Left hindlimb (tissue), 1 donor: ENCODE measurements at places on chromosomes 3 and 15.

GRCh38 chr3:185988816-185989175, 51.0 kb upstream of the TRA2B start:
- DNase-seq, result no peak

DNA sequence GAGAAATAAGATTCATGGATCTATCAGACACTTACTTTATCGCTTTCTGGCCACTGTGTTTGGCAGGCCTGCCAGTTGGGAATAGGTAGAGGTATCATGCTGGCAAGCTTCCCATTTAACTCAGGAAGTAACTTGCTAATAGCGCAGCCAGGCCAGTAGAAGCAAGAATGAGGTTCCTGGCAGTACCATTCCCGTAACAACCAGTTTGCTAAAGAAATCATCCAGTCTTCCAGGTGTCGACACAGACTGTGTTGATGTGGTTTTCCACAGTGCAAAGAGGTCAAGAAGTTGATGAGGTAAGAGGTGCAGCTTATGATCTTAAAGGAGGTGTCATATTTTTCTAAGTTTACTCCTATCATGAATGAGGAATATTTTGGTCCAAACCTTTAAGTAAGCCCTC, 46.2 kb downstream of the DPH6 start:
- DNase-seq, result no peak

DNA sequence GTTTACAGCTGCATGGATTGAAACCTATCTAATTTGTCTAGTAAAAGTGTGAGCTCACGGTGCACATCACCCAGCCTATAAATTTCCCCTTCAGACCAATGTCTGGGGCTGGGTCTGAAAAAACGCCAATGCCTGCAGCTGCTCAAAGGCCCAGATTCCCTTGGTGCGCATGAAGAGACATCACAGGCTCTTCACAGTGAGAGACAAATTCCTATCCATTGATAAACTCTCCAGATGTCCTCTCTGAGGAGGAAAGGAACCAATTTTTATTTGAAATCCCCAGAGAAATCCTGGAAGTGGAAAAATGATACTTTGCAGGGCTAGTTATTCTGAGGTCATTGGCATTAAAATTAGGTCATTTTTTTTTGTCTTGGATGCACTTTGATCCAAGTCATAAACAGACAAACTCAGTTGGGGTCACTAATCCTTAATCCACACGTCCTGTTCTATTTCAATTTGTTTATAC, 360.5 kb downstream of the EPHA3 start:
- peak; percentile 71 for DNase-seq

DNA sequence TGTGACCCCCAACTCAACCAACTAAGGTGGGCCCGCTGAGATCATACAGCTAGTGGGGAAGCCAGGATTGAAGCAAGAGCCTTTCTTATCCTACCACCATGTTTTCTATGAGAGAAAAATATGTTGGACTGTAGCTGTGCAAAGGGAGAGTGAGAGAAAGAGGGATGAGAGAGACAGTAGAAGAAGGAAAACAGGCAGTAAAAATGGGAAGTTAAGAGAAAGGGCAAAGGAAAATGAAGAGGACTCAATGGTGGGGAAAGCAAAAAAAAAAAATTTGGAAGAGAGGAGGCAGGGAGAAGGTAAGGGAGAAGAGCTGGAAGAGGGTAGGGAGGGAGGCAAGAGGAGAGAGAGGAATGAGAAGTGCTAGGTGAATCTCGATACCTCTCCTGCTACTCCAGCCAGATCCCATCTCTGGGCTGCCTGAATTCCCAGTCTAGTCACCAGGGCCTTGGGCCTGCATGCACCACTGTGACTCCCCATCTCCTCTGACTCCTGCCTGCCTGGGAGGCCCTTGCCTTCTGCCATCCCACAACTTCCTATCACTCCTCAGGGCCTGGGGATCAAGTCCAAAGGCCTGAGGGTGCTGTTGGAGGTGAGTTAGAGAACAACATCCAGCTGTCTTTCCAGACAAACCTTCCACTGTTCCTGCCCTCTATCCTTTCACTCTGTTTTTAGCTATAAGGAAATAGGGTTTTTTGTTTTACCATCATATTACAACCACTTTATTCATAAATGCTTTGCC, 15.7 kb downstream of the FAM81A start:
- no peak for DNase-seq

GRCh38 chr15:50344006-50344464, 11.0 kb downstream of the GABPB1 start:
- DNase-seq, result no peak

DNA sequence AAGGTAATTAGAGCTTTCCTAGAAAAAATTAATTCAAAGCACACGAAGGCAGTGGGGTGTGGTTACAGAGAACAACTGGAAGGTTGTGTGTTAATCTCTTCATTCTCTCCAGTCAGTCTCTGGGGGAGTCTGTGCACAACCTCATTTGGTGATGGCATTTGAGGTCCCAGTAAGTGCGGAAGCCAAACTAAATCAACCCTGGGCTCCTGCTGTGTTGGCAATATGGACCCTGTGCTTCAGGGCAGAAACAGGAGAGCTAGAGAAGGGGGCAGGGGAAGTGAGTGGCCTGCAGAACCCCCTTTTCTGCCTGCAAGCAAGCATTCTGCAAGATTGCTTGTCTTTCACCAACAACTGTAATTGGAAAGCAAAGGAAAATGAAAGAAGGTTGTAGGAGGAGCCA, 195.9 kb upstream of the ST8SIA2 start:
- no peak for DNase-seq

GRCh38 chr3:130929804-130930203, 35.9 kb downstream of the ATP2C1 start:
- no peak for DNase-seq

GRCh38 chr3:39388741-39389248, 5.6 kb downstream of the SLC25A38 start:
- DNase-seq, result no peak

- DNase-seq, result no peak
Measured at GRCh38 chr3:167520266-167521005, 46.6 kb upstream of the SERPINI2 start.

- DNase-seq, result peak; percentile 60
Measured at GRCh38 chr3:126926684-126927400, 56.1 kb upstream of the PLXNA1 start.

DNA sequence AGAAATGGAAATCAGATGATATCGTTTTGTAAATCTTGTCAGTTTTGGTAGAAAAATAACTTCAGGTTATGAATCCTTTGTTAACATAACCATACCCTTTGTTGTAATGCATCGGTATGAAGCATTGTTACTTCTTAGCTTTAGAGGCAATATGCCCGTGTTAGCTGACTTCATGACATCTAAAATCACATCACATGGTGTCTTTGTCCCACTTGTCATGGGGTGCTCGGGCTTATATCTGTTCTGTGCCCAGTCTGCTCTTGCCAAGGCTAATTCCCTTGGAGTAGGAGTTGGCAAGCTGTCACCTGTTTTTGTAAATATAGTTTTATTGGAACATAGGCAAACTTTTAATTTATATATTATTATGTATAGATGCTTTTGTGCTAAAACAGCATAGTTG, 39.6 kb downstream of the SLC25A26 start:
- DNase-seq, result no peak

GRCh38 chr3:120160050-120160449, 65.8 kb upstream of the GSK3B start:
- no peak for DNase-seq

- DNase-seq, result no peak
Measured at GRCh38 chr3:87136066-87136596, 91.0 kb upstream of the CHMP2B start.

DNA sequence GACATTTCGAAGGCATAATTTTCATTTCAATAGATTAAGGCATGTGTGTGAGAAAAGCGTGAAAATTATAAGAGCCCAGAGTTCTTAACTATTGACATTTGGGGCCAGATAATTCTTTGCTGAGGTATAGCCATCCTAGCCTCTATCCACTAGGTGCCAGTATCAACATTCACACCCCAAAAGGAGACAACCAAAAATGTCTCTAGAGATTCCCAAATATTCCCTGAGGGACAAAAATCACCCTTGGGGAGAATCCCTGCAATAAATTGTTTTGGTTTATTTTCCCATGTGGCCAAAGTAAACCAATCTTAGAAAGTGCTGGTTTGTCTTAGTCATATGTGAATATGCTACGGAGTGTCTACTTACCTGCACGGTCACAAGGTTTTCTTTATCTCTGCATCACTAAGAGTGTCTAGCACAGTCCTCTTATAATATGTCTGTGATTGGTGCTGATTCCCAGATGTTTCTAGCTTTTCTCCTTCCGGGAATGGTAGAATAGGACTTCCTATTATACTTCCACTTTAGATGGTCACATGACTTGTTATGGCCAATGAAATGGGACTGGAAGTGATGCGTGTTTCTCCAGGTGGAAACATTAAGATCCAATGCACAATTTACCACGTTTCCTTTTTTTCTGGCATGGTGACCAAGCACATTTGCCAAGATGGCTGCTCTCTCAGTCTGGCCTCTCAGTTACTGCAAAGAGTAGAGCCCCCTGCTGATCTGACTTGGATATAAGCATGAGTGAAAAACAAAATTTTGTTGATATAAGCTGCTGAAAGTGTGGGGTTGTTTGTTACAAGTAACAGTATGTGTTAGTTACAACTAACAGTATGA, 8.0 kb upstream of the KBTBD8 start:
- DNase-seq, result no peak

DNA sequence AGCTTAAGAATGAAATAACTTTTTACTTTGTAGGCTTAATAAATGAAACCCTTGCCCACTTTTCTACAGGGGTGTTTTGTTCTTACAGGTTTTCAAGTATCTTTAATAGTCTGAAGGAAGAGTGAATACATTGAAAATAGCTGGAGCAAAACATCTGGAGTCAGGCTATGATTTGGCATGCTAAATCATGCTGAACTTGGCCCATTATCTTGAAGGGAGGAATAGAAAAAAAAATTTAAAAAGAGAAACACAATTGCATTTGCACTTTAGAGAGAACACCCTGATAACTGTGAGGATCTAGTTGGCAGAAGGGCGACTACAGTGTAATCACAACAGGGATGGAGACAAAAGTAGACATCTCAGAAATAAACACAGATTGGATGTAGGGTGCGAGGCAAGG, 1.8 kb upstream of the IQGAP1 start:
- DNase-seq, result no peak

DNA sequence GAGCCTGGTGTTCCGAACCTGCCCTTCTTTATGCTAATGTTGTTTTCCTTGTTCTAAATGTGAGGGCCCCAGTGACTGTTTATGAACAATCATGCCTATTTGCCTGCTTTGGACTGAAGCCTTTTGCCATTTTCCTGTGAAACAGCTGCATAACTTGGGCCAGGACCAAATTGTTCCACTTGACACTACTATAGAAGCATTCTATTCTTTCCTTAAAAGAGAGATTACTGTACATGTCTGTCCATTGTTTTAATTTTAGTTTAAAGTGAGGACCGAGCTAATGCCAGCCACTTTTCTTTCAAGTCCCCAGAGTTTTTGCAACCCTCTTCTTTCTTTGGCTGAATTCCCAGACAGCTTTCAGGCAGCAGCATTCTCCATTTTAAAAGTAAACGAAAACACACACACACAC, 980.3 kb downstream of the CADM2 start:
- no peak for DNase-seq

GRCh38 chr3:175108613-175109151, 249.5 kb downstream of the NAALADL2 start:
- no peak for DNase-seq

DNA sequence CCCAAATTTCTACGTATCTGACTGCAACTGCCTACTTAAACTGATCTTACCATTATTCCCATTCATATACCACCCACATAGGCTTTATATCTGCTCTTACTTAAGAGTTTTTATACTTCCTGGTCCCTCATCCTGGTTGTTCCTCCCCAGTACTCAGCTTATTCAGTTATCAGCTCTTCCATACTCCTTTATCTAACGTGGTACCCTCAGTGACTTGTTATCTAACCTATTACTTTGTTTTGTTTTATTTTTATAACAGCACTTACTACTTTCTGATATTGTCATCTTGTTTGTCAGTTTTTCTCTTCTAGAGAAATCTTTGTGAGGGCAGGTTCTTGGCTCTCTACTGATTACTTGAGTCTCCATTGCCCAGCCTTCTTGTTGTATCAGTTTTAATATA, 100.6 kb downstream of the ZNF609 start:
- no peak for DNase-seq

GRCh38 chr3:71851878-71852277, 66.9 kb upstream of the PROK2 start:
- no peak for DNase-seq

DNA sequence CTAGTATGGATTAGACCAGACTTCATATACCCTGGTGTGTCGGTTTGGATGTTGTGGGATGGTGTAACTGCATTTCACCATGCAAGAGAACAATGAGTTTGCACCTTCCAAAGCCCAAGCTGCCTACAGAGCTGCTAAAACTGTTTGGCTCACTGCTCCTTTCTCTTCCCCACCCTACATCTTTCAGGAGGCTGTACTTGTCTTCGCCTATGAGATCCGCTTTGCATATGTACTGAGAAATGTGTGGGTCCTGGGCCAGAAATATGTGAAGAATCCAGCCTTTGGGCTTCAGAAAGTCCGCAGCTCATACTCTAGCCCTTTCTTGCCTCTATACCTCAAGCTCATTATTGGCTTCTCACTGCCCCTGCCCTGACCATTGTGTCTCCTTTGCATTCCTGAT, 1060.0 kb downstream of the NTRK3 start:
- DNase-seq, result no peak

GRCh38 chr3:65497846-65498245, 540.9 kb downstream of the MAGI1 start:
- DNase-seq, result no peak

DNA sequence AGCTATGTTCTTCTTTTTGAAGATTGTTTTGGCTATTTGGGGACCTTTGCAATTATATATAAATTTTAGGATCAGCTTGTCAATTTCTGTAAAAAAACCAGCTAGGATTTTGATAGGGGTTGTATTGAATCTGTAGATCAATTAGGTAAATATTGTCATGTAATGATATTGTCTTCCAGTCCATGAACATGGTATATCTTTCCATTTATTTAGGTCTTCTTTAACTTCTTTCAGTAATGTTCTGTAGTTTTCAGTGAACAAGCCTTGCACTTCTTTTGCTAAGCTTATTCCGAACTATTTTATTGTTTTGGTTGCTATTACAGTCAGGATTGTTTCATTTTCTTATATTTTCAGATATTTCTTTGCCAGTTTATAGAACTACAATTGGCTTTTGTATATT, 175.8 kb upstream of the RARB start:
- no peak for DNase-seq

GRCh38 chr3:127110982-127111693, 81.8 kb upstream of the PRR23E start:
- DNase-seq, result no peak

GRCh38 chr3:9204253-9204992, 45.0 kb downstream of the SRGAP3 start:
- no peak for DNase-seq

DNA sequence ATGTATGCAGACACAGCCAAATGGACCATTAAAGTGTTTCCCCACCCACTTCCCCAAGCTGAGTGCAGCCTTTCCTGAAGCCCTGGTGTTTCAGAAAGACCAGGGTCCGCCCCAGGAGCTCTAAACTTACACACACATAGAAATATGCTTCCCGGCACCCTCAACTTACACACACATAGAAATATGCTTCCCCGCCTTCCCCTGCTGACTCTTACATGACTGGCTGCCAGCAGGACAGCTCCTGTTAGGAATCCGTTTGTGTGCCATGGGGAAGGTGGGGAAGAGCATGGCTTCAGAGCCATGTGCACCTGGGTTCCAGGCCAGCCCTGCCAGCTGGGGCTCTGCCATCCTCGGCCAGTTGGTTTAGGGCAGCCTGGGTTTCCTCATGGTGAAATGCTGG, 3.6 kb downstream of the CLEC3B start:
- peak; percentile 60 for DNase-seq

GRCh38 chr3:71226565-71227269, 356.8 kb downstream of the FOXP1 start:
- no peak for DNase-seq
